Activated naive CD4-positive, alpha-beta T cell (primary cell): ENCODE measurements at places on chromosomes 12 and 14.

DNA sequence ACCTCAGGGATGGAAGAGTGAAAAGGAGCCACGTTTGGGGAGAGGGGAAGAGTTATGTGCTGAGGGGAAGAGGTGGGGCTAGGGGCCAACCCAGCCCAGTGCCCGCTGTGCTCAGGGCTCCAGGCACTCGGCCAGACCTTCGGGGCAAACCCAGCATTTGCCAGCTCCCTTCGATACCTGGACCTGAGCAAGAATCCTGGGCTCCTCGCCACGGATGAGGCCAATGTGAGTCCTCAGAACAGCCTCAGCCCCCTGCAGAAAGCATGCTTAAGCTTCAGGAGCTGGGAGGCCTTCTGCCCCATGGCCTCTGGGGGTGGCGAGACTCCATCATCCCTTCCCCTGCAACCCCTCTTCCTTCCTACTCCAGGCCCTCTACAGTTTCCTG, 5.0 kb downstream of the CARMIL3 start:
- no peak for DNase-seq

GRCh38 chr12:48037267-48037915, 33.1 kb upstream of the COL2A1 start:
- DNase-seq, result no peak

GRCh38 chr12:56989861-56990610, 16.3 kb downstream of the ZBTB39 start:
- no peak for DNase-seq

DNA sequence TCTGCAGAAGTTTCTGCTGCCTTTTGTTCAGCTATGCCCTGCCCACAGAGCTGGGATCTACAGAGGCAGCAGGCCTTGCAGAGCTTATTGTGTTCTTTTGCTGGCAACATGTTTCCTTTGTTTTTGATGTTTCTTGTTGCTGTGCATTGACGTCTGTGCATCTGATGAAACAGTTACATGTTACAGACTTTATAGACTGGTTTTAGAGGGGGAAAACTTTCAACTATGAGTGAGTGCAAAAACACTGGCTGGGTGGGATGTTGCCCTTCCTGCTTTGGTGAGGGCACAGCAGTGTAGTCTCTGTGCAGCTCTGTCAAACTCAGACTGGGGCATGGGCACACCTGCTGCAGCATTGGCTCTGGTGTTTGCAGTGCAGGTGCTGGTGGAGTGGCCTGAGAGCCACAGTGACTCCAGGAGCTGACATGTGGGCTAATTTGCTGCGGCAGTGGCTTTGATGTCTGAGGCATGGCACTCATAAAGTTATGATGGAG, 26.9 kb downstream of the CLEC6A start:
- DNase-seq, result no peak

DNA sequence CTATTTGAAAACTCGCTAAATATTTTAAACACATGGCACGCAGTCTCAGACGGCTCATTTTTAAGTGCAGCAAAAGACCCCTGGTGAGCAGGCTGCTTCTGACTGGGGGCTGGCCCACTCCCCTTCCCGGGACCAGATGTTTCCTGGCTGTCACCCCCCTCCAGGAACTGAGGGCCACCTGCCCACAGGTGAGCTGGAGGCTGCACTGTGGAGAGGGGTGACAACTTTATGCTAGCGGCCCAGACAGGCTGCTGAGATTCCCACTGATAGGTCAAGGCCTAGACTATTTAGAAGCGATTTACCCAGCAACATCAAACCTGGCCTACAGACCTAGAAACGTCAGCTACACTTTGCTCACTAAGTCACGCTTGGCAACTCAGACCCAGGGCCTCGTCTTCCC, 92.1 kb downstream of the BCL11B start:
- no peak for DNase-seq

GRCh38 chr12:66103016-66103913, 27.3 kb downstream of the LLPH start:
- no peak for DNase-seq

- DNase-seq, result no peak
Observed at GRCh38 chr12:1093166-1093751, 102.2 kb downstream of the ERC1 start.

- DNase-seq, result no peak
Observed at GRCh38 chr14:49173765-49174373, 412.3 kb downstream of the RPS29 start.
